ENCODE measurements at places on chromosomes 5 and 9. TPM values are rescaled to one million over a fixed set of nuclear protein-coding genes. Genes with fewer than 3 reads are reported as not detected.

ASPN gene
- polyA plus RNA-seq = 1.1 TPM

POLE3 gene
- 38.9 TPM for polyA plus RNA-seq

CTSV gene
- polyA plus RNA-seq = 137 TPM

TPPP gene
- 1.7 TPM for polyA plus RNA-seq

ORM1 gene
- 0.11 TPM for polyA plus RNA-seq

FOXE1 gene
- polyA plus RNA-seq = 3.5 TPM

FCHO2 gene
- 33.7 TPM for polyA plus RNA-seq

NUTM2F gene
- polyA plus RNA-seq = not detected

CAST gene
- polyA plus RNA-seq = 205 TPM

HTR4 gene
- 0.02 TPM for polyA plus RNA-seq

SPRY4 gene
- 1.3 TPM for polyA plus RNA-seq

RASGRF2 gene
- polyA plus RNA-seq = 0.69 TPM

PAIP1 gene
- 28.7 TPM for polyA plus RNA-seq

LRRC70 gene
- 1.2 TPM for polyA plus RNA-seq

CDO1 gene
- polyA plus RNA-seq = 1.5 TPM

F12 gene
- polyA plus RNA-seq = 18.1 TPM

ANKRD31 gene
- polyA plus RNA-seq = 0.51 TPM

BRD8 gene
- 25.0 TPM for polyA plus RNA-seq

CCDC152 gene
- polyA plus RNA-seq = 0.49 TPM

STKLD1 gene
- 1.3 TPM for polyA plus RNA-seq

OR1J2 gene
- polyA plus RNA-seq = not detected

BARX1 gene
- 1.6 TPM for polyA plus RNA-seq

PRDM9 gene
- not detected for polyA plus RNA-seq

SPAG8 gene
- polyA plus RNA-seq = 0.52 TPM

NUTM2G gene
- polyA plus RNA-seq = not detected

CCL21 gene
- 50.9 TPM for polyA plus RNA-seq

ANKRD18B gene
- polyA plus RNA-seq = 7.2 TPM

ASTN2 gene
- 0.35 TPM for polyA plus RNA-seq

PPIC gene
- 28.0 TPM for polyA plus RNA-seq

SPOCK1 gene
- 0.86 TPM for polyA plus RNA-seq

IFNA13 gene
- polyA plus RNA-seq = not detected

NTMT1 gene
- 30.6 TPM for polyA plus RNA-seq

GABRA1 gene
- not detected for polyA plus RNA-seq

IGIP gene
- polyA plus RNA-seq = 2.3 TPM

NMRK1 gene
- polyA plus RNA-seq = 39.2 TPM

FST gene
- 4.6 TPM for polyA plus RNA-seq

HACD4 gene
- 0.98 TPM for polyA plus RNA-seq

SPATA6L gene
- polyA plus RNA-seq = 2.8 TPM

PCDHA3 gene
- polyA plus RNA-seq = 0.04 TPM

PTGES gene
- 6.4 TPM for polyA plus RNA-seq

PRSS3 gene
- 112 TPM for polyA plus RNA-seq

PCDHA12 gene
- 0.04 TPM for polyA plus RNA-seq

PCDHGA10 gene
- 1.2 TPM for polyA plus RNA-seq

TLR4 gene
- polyA plus RNA-seq = 0.47 TPM

SLCO4C1 gene
- polyA plus RNA-seq = 0.04 TPM

PDE8B gene
- polyA plus RNA-seq = 0.31 TPM

ENHO gene
- 0.31 TPM for polyA plus RNA-seq

UBTD2 gene
- 6.5 TPM for polyA plus RNA-seq

CCDC171 gene
- polyA plus RNA-seq = 0.55 TPM

DMRT1 gene
- not detected for polyA plus RNA-seq

PROB1 gene
- polyA plus RNA-seq = 0.41 TPM

CATSPER3 gene
- polyA plus RNA-seq = 0.34 TPM

LHX6 gene
- polyA plus RNA-seq = 1.0 TPM

FAM78A gene
- polyA plus RNA-seq = 0.86 TPM

DROSHA gene
- polyA plus RNA-seq = 21.8 TPM

S100Z gene
- polyA plus RNA-seq = 0.02 TPM

CCL27 gene
- 0.16 TPM for polyA plus RNA-seq

All from esophagus (tissue), 2 donors.